ENCODE measurements at places on chromosomes 4 and X. TPM values are rescaled to one million over a fixed set of nuclear protein-coding genes. Genes with fewer than 3 reads are reported as not detected.
A peak's percentile ranks its signal among the peaks of the same experiment; 100 is the strongest.

The NCAPG gene
- polyA plus RNA-seq = 11.9 TPM

The MAGEA1 gene
- polyA plus RNA-seq = not detected

The GPR34 gene
- 8.1 TPM for polyA plus RNA-seq

The GUCY1A1 gene
- polyA plus RNA-seq = 14.2 TPM

The TEX11 gene
- not detected for polyA plus RNA-seq

The AWAT2 gene
- polyA plus RNA-seq = not detected

The CENPVL1 gene
- not detected for polyA plus RNA-seq

The HMGN5 gene
- polyA plus RNA-seq = 7.2 TPM

- no peak for DNase-seq
These were observed 55.3 kb downstream of the FANCB start for GRCh38 chrX:14817571-14817970.

DNA sequence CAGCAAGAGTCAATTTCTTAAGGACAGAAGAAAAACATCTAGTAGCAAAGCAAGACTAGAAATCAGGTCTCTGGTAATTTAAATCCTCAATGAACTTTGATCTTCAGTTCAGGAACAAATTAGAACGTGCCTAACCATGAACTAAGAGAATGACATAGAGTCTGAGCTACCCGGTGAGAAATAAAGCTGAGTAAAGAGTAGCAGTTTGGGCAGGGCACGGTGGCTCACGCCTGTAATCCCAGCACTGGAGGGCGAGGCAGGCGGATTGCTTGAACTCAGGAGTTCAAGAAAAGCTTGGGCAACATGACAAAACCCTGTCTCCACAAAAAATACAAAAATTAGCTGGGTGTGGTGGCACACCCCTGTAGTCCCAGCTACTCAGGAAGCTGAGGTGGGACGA is 37.7 kb downstream of the ACE2 start:
- DNase-seq = no peak

- DNase-seq = no peak
These were observed 11.4 kb downstream of the RNF175 start for GRCh38 chr4:153748378-153748777.

DNA sequence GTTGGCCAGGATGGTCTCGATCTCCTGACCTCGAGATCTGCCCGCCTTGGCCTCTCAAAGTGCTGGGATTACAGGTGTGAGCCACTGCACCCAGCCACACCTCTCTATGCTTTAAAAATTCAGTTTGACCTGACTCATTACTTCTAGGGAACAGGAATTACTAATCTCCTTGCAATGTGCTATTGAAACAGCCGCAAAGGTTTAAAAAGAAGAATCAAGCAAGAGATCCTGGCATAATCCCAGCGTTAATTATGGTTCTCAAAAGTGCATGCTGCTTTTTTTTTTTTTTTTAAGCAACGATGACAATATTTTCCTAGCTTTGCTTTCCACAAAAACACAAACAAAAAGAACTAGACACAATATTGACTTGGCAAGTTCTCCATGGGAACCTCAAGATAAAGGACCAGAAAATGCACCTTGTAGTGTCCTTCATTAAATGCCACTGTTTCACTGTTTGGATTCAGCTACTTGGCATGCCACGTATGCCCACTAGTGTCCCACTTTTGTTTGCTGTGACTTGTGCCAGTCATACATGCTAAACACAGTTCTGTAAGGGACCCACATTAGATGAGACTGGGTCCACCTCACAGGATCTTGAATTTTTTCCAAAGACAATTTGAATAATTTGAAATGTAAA is 112.6 kb upstream of the PPARGC1A start:
- DNase-seq = no peak

DNA sequence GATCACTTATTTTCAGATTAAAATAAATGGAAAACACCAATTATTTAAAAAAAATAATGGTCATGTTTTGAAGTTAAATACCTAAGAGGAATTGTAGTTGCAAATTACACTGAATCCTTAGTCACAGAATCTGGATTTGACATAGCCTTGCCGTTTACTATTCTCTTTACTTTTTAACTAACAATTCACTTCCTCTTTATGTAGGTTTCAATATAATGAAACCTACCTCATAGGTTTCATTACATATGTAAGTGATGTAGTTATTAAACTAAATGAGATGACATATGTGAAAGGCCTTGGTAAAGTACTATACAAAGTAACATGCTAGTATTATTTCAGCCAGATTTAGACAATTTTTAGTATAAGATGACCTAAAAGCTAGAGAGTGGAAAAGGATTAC is 6.5 kb downstream of the SPP1 start:
- no peak for DNase-seq

DNA sequence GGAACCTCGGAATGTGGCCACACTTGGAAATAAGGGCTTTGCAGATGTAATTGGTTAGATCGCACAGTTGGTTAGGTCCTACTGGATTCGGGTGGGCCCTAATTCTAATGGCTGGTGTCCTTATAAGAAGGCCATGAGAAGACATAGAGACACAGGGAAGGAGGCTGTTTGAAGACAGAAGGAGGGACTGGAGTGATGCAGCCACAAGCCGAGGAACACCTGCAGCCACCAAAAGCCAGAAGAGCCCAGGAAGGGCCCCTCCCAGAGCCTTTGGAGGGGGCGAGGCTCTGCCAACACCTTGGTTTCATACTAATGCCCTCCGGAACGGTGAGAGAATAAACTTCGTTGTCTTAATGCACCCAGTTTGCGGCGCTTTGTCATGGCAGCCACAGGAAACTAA is 47.0 kb downstream of the EVC start:
- no peak for DNase-seq

DNA sequence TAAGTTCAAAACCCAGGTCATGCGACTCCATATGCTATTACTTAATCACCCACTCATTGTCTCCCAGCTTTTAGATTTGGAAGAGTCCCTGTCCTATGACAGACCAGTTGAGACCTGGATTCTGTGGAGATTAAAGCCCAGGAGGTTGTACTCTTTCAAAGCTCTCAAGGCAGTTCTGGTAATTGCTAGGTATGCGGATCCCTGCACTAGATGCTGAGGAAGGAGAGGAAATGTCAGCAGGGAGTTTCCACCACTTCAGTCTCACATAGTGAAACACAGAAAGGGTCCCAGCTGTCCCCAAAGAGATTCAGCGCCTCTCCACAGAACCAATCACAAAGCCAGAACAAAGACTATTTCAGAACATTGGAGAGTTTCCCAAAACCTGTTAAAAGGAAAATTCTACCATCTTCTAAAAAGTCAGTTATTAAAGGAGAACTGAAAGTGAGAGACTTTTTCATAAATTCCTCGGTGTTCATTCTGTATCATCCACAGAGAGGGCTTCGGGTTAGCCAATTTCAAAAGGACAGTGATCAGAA is 53.4 kb downstream of the IRF2 start:
- no peak for DNase-seq

DNA sequence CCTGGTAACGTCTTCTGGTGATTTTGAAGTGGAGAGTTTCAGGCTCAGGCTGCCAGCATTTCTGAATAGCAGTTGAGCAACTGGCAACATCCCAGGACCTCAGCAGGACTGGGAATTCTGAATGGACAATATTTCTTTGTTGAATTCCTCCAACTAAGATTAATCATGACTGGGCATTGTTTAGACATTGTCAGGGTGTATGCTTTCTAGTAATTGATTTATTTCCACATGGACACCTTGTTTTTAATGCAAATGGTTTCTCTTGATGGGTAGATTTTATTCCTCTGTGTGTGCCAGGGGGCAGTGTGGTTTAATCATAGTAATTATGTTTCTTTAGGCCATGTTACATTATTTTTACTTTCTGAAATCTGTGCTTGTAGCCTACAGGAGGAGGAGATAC is 1004.7 kb upstream of the LCORL start:
- DNase-seq = peak; percentile 33

GRCh38 chr4:137528673-137529072 is 3.6 kb downstream of the PCDH18 start:
- DNase-seq = peak; percentile 62

- DNase-seq = peak; percentile 78
These were observed at the start of gene GPR78 for GRCh38 chr4:8580321-8581093. Gene GPR78, plus strand, starts transcription at chr4:8580392. Its CDS starts 591 bp downstream, at chr4:8580983.

- DNase-seq = no peak
These were observed 6.2 kb downstream of the IL21 start for GRCh38 chr4:122614621-122615020.

Measured in muscle of back (tissue), 13 donors.